ENCODE measurements at places on chromosomes 3 and 15. TPM values are rescaled to one million over a fixed set of nuclear protein-coding genes. Genes with fewer than 3 reads are reported as not detected.

- no peaks in the 10 kb centered on the region for H3K4me1 ChIP-seq
- no peak for DNase-seq
- H3K27ac ChIP-seq = no peak overlapping the region
- no peaks in the 10 kb centered on the region for H3K27me3 ChIP-seq
- H3K36me3 ChIP-seq = no peaks in the 10 kb centered on the region
These were observed 89.8 kb upstream of the RARB start for GRCh38 chr3:25338158-25338725.

Gene ECE2
- total RNA-seq = not detected

DNA sequence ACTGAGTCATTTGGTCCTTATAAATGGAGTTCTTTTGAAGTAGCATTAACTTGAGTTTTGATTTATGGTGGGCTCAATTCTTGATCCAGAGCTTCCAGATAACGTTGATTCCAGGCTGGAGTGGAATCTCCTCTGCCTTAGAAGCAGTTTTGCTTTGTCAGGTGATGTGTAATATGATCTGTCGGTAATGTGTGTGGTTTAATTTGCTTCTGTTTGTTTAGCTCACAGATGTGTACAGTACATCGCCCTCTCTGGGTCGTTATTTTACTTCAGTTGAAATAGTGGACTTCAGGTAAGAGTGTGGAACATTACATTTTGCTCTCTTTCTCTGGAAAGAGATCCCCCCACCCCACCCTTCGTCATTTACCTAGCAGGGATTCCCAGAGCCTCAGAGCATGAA, 23.1 kb downstream of the C3orf52 start:
- no peak overlapping the region for H3K4me3 ChIP-seq
- DNase-seq = no peak
- no peaks in the 10 kb centered on the region for H3K27me3 ChIP-seq
- H3K27ac ChIP-seq = no peak overlapping the region
- no peaks in the 10 kb centered on the region for H3K4me1 ChIP-seq

Gene PLCH1
- not detected for total RNA-seq

DNA sequence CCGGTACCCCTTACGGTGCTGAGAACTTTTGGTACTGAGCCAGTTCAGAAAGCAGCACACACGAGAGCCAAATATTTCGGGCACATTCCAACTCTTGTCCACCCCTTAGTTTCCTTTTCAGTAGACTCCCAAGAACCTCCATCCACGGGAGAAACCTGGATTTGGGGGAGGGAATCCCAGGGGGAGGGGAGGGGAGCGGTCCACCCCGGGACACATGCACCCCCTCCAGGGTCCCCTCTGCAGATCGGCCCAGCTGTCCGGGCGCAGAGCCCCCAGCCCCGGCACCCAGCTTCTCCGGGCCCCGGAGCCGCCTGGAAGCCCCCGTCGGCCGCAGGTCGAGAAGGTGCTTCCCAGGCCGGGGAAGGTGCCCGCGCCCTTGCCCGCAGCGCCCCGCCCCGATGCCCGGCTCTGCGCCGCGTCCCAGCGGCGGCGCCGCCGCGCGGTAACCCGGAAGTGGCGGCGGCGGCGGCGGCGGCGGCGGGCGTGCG, 455 bp upstream of the ABHD17C start:
- no peaks in the 10 kb centered on the region for H3K27me3 ChIP-seq
- no peaks in the 10 kb centered on the region for H3K36me3 ChIP-seq
- H3K4me3 ChIP-seq = peak overlapping the region; percentile 30
- H3K4me1 ChIP-seq = peaks cover 16% of the 10 kb centered on the region
- peak overlapping the region; percentile 0 for H3K27ac ChIP-seq
- DNase-seq = peak; percentile 4

DNA sequence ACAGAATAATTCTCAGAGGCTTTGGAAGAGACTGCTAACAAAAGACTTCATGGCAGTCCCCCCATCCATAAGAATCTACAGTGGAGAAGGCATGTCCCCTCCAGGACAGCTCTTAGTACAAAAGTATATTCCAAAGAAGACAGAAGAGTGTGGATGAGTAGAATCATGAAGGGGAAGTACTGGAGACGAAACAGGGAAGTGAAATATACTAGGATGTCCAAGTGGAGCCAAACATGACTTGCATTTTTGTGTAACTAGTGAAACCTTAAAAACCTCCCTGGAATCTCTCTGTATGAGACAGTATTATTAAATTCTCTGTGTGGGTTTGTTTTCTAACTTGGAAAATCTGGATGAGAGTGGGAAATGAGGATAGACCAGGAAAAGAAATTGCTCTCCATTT, 312.4 kb downstream of the RSL24D1 start:
- H3K27ac ChIP-seq = no peak overlapping the region
- H3K4me3 ChIP-seq = no peak overlapping the region
- no peak for DNase-seq
- H3K4me1 ChIP-seq = no peaks in the 10 kb centered on the region

Gene CCNB2
- 0.44 TPM for total RNA-seq

GRCh38 chr15:76935620-76936019, 4.1 kb downstream of the RCN2 start:
- H3K4me3 ChIP-seq = no peak overlapping the region
- no peaks in the 10 kb centered on the region for H3K36me3 ChIP-seq
- H3K27me3 ChIP-seq = no peaks in the 10 kb centered on the region
- H3K27ac ChIP-seq = no peak overlapping the region

DNA sequence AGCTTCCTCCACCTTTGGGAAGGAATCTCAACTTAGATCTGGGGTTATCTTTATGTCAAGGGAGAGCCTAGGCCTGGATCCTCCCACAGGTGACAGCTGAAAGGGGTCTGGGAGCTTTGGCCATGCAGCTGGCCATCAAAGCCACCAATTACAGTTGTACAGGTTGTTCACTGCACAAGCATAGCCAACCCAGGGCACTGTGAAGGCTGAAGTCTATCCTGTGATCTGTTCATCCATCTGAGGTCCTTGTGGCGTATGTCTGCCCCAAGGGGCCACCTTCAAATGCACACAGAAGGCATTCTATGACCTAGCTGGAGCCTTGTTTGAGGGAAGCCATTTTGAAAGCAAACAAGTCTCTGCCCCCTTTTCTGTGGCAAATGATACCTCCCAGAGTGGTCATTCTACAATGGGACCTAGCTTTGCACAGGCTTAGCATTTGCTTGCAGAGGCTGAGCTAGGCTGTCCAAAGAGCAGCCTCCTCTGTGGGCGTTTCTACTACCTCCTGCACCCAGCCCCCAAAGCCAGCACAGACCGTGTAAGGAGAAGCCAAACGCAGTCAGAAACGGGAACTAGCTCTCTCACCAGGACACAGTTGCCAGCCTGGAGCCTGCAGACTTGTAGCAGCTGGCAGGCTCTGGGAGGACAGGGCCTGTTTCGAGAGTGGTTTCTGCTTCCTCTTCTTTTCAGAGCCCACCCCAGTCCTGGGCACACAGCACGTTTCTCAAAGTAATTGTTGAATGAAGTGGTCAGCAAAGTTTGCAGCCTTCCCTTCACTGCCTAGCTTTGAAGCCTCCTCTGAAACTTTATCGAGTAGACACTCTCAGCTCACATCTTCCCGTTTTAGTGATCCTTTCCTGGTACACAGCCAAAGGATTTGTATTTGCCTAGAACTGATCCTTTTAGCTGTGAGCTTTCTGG, 157.3 kb upstream of the SMAD3 start:
- peaks cover 19% of the 10 kb centered on the region for H3K4me1 ChIP-seq
- H3K36me3 ChIP-seq = no peaks in the 10 kb centered on the region
- H3K4me3 ChIP-seq = no peak overlapping the region
- DNase-seq = no peak
- no peak overlapping the region for H3K27ac ChIP-seq

DNA sequence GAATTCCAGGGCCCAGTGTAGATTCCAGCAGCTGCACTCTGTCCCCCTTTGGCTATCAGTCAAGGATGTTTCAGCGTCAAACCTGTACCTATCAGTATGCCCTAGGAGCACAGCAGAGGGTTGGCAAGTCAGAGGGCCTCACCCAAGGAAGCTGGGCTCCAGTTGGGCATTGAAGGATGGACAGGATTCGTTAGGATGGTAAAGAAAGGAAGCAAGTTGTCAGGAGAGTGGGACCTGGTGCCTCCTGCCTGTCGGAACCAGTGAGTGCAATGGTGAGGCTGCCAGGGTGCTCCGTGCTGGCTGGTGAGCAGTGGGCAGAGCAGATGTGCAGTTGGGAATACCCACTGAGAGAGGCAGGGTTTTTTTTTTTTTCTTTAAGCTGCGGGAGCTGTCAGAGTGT, 157.2 kb downstream of the CHDH start:
- H3K4me3 ChIP-seq = no peak overlapping the region
- H3K4me1 ChIP-seq = no peaks in the 10 kb centered on the region
- H3K36me3 ChIP-seq = no peaks in the 10 kb centered on the region
- H3K27me3 ChIP-seq = no peaks in the 10 kb centered on the region

Gene TLR9
- total RNA-seq = 3.0 TPM

- H3K27me3 ChIP-seq = no peaks in the 10 kb centered on the region
- no peaks in the 10 kb centered on the region for H3K36me3 ChIP-seq
These were observed 4.5 kb upstream of the USP19 start for GRCh38 chr3:49124991-49125670.

DNA sequence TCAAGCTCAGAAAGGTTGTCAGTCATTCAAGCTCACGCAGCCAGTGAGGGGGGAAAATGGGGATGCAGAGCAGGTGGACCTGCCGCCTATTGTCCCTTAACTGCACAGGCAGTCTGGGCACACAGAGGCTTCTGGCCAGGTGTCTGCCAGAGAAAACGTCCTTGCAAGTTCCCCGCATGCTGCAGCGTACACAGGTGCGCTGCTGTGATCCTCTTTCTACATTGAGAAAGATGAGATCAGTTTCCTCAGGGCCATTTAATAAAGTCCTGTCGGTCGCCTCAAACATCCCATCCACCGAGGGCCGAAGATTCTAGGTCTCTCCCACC, 445 bp upstream of the TSEN2 start:
- H3K27ac ChIP-seq = peak overlapping the region; percentile 81
- no peaks in the 10 kb centered on the region for H3K36me3 ChIP-seq
- DNase-seq = no peak
- no peaks in the 10 kb centered on the region for H3K27me3 ChIP-seq
- H3K4me1 ChIP-seq = peaks cover 28% of the 10 kb centered on the region

Gene SELENOK
- total RNA-seq = 50.7 TPM

DNA sequence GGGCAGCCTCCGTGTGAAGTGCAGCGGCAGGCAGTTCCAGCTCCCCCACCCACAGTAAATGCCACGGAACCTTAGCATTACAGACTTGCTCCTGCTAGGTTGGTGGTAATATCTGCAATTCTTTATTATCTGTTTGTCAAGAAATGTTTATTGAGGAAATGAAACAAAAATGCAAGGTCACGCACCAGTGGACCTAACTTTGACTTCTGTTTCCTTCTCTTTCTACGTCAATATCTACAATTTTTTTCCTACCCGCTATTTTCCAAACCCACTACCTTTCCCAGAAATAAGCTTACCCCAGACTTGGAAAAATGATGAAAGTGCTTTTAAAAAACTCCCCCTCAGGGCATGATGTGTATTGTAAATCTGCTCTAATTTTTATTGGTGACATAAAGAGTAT, 18.9 kb downstream of the ILDR1 start:
- H3K36me3 ChIP-seq = no peaks in the 10 kb centered on the region
- no peak overlapping the region for H3K4me3 ChIP-seq

GRCh38 chr3:143081844-143082778, 37.5 kb upstream of the CHST2 start:
- H3K4me3 ChIP-seq = no peak overlapping the region
- H3K27ac ChIP-seq = no peak overlapping the region
- peaks cover 4% of the 10 kb centered on the region for H3K4me1 ChIP-seq
- H3K27me3 ChIP-seq = no peaks in the 10 kb centered on the region
- no peak for DNase-seq

Gene SGO1
- total RNA-seq = 0.55 TPM

Gene ALDH1L1
- not detected for total RNA-seq

- H3K27me3 ChIP-seq = no peaks in the 10 kb centered on the region
- H3K36me3 ChIP-seq = no peaks in the 10 kb centered on the region
- peaks cover 24% of the 10 kb centered on the region for H3K4me1 ChIP-seq
These were observed 14.6 kb upstream of the NRROS start for GRCh38 chr3:196624907-196625306.

GRCh38 chr15:47300596-47300995, 416.7 kb upstream of the SEMA6D start:
- no peak for DNase-seq
- no peaks in the 10 kb centered on the region for H3K4me1 ChIP-seq
- no peak overlapping the region for H3K27ac ChIP-seq

DNA sequence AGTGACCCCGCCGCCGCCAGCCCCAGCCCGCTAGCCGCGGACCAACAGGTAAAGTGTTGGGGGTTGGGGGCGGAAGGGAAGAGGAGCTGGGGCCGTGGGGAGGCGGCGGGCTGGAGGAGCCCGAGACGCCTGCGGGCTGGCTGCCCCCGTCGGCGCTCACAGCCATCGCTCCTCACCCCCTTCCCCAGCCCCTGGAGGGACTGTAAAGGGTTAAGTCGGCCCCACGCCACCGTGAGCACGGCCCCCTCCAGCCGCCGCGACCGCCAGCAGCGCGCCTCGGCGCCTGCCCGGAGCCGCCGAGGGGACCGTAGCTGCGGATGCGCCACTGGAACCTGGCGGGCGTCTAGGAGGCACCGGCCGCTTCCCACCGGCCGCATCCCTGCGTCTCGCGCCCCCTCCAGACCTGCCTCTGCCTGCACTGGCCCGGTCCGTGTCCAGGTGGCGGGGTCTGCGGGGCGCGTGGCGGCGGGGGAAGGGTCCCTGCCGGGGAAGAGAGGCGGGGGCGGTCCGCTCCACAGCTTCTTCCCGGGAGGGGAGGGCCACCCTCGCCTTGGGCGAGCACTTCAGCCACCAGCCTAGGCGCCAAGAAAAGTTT, 522 bp downstream of the MED12L start:
- H3K36me3 ChIP-seq = no peaks in the 10 kb centered on the region
- H3K27me3 ChIP-seq = peaks cover 17% of the 10 kb centered on the region
- DNase-seq = no peak
- H3K27ac ChIP-seq = no peak overlapping the region
- H3K4me3 ChIP-seq = peak overlapping the region; percentile 41

Gene GPR27
- total RNA-seq = 0.38 TPM

Gene PLSCR2
- total RNA-seq = 0.72 TPM

Gene RTP1
- not detected for total RNA-seq

DNA sequence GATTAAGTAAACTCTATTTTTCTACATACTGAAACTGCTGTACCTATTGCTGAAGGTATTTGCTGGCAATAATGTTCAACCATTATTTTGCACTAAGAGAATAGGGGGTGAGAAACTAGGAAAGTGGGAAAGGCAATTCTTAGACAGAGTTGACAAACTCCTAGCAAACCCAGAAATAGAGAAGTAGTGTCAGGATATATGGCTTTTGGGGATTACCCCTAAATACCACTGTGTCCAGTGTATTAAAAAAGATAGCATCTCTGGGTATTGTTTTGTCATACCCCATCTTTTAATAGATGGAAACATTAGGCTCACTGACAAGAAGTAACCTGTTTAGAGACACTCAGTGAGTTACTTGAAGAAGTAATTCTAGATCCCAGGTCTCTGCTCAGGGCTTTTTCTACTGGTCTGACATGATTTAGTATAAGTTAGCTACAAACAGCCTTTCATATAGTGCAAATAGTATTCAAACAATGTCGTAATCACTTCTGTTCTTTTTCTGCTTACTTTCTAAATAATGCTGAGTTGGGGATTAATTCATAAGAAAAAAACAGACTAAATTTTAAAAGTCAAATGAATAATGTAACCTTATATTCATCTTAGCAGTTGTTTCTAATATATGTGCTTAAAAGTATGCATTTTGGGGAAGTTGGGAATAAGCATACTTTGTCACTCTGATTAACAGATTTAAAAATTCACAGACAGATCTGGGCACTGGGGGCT, 107.2 kb downstream of the IL1RAP start:
- H3K4me3 ChIP-seq = no peak overlapping the region
- H3K27me3 ChIP-seq = no peaks in the 10 kb centered on the region
- no peak overlapping the region for H3K27ac ChIP-seq
- H3K4me1 ChIP-seq = peaks cover 27% of the 10 kb centered on the region

GRCh38 chr15:34122771-34123183, 20.9 kb downstream of the PGBD4 start:
- H3K4me3 ChIP-seq = no peak overlapping the region
- H3K36me3 ChIP-seq = no peaks in the 10 kb centered on the region
- H3K4me1 ChIP-seq = no peaks in the 10 kb centered on the region
- no peaks in the 10 kb centered on the region for H3K27me3 ChIP-seq
- no peak overlapping the region for H3K27ac ChIP-seq
- DNase-seq = no peak

Gene NAA50
- 69.9 TPM for total RNA-seq

Data from CD4-positive, alpha-beta memory T cell (primary cell).